ENCODE measurements at places on chromosomes 7 and 10. TPM values are rescaled to one million over a fixed set of nuclear protein-coding genes. Genes with fewer than 3 reads are reported as not detected.

The BHLHA15 gene
- total RNA-seq = not detected

The NPY gene
- total RNA-seq = not detected

The PRRT4 gene
- total RNA-seq = 1.7 TPM

The RASSF4 gene
- total RNA-seq = 73.3 TPM

The ST8SIA6 gene
- total RNA-seq = 11.0 TPM

The MKX gene
- total RNA-seq = 0.33 TPM

DNA sequence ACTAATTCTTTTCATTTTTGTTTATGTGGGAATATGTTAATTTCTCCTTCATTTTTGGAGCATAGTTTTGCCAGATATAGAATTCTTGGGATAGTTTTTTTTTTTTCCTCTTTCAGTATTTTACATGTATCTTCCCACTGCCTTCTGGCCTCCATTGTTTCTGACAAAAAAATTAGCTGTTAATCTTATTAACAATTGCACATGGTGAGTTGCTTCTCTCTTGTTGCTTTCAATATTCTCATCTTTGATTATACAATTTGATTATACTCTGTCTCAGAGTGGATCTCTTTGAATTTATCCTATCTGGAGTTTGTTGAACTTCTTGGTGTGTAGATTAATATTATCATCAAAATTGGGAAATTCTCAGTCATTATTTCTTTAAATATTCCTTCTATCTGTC, 41.4 kb upstream of the HABP2 start:
- DNase-seq = no peak

DNA sequence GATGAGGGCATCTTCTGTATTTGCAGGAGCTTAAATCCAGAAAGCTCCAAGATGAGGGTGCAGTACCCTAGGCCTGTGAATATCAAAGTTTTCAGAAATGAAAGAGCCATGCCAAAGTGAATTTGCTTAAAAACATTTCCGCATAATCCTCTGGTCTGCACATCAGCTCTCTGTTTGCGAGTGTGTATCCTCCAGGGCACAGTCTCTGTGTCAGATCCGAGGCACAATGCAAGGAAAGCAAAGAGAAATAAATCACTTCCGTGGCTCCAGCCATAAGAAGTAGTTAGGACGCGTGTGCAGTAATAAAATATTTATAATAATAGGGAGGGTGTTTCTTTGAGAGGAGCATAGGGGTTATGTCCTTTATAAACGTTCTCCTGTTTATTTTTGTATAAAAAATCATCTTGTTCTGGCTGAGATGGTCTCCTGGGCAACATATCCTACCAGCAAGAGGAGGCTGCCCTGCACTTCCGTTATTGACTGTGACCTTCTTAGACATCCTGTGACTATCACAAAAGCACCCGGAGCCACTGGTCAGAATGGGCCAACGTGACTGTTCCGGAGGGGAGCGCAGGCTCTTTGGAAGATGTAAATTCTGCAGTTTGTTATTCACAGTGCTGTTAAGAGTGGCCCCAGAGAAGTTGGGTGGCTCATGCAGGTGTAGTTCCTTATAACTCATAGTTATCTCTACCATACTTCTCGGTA, 667.6 kb upstream of the FOXK1 start:
- no peak for DNase-seq

DNA sequence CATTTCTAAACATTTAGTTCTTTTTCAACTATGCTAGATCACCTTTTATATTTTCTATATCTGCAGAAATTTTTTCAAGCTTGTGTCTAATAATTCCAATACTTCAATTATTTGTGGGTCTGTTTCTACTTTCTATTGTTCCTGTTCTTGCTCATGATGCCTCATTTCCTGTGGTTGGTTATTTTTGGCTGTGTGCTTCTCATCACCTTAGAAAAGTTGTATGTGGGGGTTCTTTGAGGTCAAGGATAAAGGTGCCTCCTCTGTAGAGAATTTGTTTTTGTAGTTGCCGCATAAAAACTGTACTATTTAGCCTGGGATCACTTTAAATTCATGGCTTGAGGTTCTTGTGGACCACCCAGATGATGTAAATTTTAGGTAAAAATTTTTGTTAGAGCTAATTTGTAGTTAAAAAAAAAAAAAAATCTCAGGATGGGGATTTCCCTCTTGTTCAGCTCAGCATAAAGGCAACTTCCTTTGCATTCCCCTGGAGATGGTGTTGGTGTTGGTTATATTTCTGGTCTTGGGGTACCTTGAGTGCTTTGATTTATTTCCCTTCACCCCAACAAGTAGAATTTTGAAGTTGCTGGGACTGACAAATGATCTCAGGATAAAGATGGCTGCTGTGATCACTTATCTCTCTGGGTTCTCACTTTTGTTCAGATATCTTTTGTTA, 27.0 kb upstream of the JAZF1 start:
- no peak for DNase-seq

GRCh38 chr7:33762151-33762910, 143.0 kb upstream of the BMPER start:
- DNase-seq = no peak

GRCh38 chr7:151374726-151375125, 33.1 kb downstream of the NUB1 start:
- no peak for DNase-seq

DNA sequence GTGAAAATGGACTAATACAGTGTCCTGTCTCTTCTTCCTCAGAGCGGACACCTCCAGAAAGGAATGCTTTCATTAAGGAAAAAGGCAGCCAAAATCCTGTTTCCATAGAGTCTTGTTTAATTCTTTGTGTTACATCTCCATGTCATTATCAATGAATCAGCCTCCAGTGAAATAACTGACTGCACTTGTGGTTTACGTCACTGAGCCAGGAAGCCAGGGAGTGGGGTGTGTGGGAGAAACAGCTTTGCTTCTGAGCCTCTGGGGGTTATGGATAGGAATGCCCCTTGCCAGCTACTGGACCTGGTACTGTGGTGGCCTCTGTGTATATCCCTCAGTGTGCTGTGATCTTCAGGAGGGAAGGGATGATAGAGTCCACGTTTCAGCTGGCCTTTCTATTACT, 416.8 kb downstream of the GALNT17 start:
- no peak for DNase-seq

GRCh38 chr10:19828278-19829049, 12.2 kb downstream of the PLXDC2 start:
- DNase-seq = no peak

- DNase-seq = no peak
Measured at GRCh38 chr7:45363669-45364068, 206.1 kb downstream of the RAMP3 start.

- no peak for DNase-seq
Measured at GRCh38 chr10:16765509-16766375, 51.5 kb downstream of the RSU1 start.

DNA sequence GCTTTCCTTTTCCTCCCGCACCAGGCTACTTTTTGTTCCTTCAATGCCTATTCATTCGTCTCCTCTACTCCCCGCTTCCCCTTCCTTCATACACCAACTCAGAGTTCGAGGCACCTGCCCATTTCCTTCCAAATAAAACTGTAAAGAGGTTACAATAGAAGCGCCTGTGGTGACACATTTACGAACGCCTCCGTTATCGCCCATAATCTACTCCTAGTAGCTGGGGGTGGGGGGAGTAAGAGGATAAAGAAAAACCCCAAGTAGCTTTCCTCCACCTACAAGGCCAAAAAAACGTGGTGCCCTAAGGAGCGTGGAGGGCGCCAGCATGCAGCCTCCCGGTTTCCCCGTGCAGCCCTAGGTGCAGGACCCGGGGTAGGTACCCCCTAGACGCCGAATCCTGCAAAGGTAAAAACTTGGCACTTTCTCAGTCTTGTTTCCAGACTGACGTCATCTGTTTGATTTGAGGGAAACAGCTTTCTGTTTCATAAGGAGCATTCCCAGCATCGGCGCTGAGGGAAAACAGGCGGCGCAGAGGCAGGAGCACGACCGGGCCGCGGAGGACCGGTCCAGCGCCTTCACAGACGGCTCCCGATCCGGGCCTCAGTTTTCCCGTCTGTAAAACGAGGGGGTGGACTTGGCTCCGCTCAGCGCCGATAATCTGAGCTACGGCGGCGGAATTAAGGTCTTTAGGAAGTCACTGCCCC, 922 bp downstream of the PPA1 start:
- DNase-seq = peak; percentile 56

GRCh38 chr7:99767662-99768061, 16.3 kb downstream of the CYP3A4 start:
- no peak for DNase-seq

DNA sequence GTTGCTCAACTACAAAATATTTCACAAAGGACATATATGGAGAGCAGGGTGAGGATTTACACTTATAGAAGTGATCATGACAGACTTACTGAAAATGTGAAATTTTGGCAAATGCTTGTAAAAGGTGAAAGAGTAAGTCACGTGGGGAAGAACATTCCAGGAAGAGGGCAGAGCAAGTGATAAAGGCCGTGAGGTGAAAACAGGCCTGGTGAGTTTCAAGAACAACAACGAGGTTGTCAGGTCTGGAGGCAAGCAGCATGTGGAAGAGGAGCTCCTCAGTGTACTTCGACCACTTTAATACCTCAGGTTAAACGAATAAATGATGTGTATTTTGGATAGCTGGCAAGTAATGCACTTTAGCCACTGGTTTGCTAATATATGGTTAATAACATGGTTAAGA, 706.7 kb downstream of the PCDH15 start:
- no peak for DNase-seq

GRCh38 chr10:89505640-89506275, 29.6 kb downstream of the SLC16A12 start:
- peak; percentile 20 for DNase-seq

- DNase-seq = no peak
Measured at GRCh38 chr7:7251742-7252141, 69.4 kb downstream of the C1GALT1 start.

DNA sequence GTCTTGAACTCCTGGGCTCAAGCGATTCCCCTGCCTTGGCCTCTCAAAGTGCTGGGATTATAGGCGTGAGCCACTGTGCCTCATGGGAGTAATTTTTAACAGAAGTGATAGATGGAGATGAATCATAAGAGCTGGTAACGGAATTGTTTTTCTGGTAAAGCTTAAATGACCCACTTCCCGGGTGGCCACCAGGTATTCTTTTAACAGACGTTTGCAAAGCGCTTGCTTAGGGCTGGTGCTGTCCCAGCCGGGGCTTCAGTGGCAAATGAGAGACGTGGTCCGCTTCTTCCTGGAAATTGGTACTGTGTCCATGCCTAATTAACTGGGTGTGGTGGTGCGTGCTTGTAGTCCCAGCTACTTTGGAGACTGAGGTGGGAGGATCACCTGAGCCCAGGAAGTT, 23.5 kb downstream of the CAMK1D start:
- no peak for DNase-seq

DNA sequence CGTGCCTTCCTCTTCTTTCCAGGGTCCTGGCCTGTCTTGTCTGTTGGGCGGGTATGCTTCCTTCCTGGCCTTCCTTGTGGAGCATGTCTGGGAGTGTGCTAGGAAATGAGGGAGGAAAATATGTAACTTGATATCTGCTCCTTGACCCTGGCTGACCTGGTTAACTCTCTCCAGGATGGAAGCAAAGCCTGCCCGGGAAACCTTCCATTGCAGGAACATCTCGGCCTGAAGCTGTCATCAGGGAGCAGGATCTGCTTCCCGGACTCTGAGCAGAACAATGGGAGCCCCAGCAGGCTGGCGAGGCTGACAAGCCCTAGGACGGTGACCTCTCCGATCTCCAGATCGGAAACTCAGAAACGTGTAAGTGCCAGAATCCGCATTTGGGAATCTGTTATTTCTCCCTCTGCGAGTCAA, 340.3 kb downstream of the FRMD4A start:
- DNase-seq = peak; percentile 42

DNA sequence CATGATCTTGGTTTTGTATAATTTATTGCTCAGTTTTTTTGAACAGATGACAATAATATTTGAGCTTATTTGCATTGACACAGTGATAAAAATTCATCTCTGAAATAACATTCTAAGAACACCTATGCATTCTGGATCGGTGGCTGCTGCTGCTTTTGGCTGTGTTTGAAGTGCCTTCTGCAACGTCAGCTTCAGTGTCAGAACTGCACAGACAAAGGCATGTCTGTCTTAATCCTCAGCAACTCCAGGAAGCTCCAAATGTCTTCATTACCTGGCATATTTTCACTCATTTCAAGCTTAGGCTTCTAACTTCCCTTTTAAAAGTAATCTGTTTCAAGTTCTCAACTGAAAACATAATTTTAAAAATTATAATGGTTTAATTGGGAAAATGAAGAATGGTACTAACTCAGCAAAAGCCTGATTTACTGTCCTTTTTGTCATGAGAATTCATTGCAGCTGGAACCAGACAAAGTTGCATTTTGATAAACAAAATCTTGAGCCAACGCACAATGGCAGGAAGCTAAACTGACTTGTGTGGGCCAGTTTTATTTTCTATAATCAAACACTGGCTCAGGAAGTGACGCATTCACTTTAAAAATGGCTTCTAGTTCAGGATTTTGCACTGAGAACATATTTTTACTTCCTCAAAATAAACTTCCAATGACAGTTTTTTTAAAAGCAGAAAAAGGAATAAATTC, 38.7 kb downstream of the NPS start:
- DNase-seq = no peak

GRCh38 chr7:2641406-2642393, 9.9 kb downstream of the TTYH3 start:
- DNase-seq = peak; percentile 94

- DNase-seq = no peak
Measured at GRCh38 chr10:90872648-90873020, 860 bp downstream of the RPP30 start.

GRCh38 chr7:29090151-29090805, 56.1 kb downstream of the CPVL start:
- DNase-seq = no peak

DNA sequence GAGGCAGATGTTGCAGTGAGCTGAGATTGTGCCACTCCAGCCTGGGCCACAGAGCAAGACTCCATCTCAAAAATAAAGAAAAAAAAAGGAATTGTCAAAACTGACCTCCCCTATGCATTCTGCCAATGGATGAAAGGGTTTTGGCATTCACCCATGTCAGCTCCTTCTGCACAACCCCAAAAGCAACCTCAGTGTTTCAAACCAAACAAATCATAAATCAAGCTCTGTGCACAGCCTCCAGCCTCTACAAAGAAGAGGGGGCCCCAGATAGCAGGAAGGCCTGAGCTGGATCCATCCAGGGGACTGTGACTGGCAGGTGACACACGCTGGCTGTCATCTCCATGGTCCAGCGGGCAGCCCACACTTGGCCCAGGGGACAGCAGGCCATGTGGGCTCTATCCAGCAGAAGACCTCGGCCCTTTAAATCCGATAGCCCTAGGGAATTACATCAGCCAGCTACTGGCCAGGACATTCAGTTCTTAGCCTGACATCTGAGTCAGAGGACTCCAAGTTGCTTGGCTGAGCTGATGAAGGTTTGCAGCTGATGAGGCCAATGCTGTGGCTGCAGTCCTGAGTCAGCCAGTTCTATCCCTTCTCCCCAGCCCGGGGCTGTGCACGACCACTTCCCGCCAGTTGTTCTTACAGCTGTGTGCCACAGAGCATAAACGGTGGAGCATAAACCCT, 52.0 kb upstream of the FIGNL1 start:
- DNase-seq = peak; percentile 71
